Activated CD4-positive, alpha-beta T cell treated with anti-CD3 and anti-CD28 coated beads, Interleukin-2, amount 50 U/mL, for 24 hours (primary cell): ENCODE measurements at places on chromosomes 2 and 18.

GRCh38 chr2:121532347-121532766 is 1.7 kb downstream of the RNU4ATAC start:
- no peak for DNase-seq

GRCh38 chr2:34012715-34013302 is 413.7 kb upstream of the FAM98A start:
- DNase-seq: peak; percentile 2

- no peak for DNase-seq
These were observed 270.7 kb downstream of the ALK start for GRCh38 chr2:29650631-29651097.

DNA sequence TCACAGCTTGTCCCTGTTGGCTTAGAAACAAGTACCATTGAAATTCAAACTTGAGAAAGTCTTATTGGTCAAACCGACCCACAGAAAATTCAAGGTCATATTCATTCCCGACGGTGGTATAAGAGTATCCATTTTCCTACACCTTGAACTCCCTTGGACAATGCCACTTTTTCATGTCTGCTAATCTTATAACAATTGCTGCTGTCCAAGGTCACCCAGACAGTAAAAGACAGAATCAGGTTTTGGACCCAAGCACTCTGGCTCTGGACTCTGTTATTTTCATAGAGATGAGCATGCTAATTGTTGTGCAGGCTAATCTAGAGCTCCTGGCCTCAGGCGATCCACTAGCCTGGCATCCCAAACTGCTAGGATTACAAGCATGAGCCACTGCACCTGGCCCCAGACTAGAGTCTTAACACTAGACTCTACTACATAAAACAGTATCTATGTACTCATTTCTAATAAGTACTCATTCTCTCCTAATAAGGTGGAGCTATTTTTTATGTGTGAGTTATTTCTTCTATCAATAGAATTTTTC is 57.8 kb downstream of the C2orf76 start:
- no peak for DNase-seq

GRCh38 chr2:25677877-25678276 is 4.5 kb upstream of the DTNB start:
- no peak for DNase-seq

DNA sequence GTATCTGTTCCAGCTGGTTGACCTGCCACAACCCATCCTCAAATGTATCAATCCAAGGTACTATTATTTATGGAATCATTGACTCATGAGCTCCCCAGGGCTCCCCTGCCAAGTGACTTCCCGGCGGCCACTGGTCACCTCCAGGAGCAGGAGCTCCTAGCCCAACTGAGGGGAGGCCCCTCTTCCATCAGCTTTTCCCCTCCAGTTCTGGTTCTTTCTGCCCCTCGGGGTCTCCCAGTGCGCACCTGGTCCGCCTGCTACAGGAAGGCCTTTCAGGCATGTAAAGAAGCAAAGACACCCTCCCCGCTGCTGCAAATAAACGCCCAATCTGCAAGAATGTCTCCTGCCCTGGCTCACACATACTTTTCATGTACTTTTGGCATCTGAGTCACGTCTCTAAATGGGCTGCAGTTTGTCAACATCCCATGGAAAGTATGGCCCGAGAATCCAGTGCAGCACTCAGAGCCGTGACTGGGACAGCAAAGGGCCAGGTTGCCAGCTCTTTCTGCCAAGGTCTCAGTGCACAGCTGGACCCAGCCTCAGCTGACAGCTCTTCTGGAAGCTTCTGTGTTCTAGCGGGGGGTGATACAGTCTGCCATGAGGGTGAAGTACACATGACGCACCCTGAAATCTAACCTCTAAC is 41.4 kb downstream of the KLHL29 start:
- DNase-seq: no peak

DNA sequence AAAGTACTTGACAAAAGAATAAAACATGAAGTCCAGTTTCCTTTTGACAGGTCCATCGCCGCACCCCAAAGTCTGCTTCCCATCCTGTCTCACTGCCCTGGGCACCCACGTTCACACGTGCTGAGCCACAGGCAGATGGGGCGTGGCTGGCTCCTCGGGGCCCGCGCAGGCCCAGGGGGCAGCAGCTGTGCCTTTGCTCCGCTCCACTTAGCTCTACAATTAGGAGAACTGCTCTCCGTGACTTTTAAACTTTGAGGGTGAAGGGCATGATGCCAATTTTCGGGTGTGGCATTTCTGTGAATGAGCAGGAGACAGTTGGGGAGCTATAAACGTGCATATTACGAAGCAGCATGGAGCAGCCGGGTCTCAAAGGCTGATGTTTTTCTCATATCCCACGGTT is 152.4 kb downstream of the TDRD15 start:
- no peak for DNase-seq

DNA sequence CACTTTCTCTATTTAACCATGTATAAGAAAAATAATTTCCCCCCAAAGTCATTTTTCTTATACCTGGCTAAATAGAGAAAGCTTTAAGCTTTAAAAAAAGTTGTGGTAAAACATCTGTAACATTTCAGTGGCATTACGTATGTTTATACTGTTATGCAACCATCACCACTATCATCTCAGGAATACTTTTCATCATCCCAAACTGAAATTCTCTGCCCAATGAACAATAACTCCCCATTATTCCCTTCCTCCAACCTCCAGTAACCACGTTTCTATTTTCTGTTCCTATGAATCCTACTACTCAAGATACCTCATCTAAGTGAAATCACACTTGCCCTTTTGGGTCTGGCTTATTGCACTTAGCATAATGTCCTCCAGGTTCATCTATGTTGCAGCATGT is 1.7 kb upstream of the SLC3A1 start:
- DNase-seq: no peak

DNA sequence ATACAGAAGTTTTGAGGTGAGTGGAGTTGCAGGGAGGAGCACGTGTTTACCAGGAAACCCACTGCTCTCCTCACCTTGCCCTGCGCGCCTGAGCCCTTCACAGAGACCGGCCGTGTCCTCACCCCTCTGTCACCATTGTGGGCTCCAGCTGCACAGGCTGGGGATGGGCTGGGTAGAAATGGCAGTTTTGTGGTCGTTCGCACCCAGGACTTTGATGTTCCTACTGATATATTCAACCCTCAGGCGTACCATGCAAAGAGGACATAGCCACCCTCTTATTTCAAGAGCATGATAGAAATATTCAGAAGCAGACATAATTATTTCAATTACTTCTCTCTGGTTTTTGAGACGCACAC is 78.2 kb downstream of the GBX2 start:
- DNase-seq: no peak

- DNase-seq: no peak
These were observed 1783.2 kb upstream of the CELF4 start for GRCh38 chr18:39348757-39349156.

DNA sequence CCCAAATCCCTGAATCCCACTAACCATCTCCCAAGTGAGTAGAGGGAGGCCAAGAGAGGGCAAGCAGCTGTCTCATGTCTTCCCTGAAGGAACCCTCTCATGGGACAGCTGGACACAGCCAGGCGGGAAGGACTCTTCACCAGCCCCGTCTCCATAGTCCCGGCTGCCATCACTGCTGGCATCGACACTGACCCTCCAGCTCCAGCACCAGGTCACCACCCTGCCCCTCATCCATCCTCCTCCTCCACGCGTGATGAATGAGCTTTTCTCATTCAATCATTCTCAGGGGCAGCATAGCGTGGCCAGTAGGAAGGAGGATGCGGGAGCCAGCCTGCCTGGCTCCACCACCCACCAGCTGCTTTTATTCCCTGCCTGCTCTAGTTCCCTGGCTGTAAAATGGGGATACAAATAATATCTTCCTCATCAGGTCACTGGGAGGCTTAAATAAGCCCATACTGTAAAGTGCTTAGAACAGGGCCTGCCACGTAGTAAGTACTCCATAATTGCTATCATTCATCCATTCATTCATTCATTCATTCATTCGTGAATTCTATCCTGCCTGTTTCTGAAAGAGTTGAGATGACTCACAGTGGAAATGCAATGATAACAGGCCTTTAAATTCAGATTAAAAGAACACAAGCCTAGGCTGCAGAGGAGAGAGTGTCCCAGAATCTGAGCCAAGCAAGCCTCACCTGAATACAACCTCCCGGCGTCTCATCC is 30.5 kb upstream of the FOSL2 start:
- DNase-seq: no peak

- DNase-seq: no peak
These were observed 317.6 kb downstream of the LNPK start for GRCh38 chr2:175684466-175684865.

DNA sequence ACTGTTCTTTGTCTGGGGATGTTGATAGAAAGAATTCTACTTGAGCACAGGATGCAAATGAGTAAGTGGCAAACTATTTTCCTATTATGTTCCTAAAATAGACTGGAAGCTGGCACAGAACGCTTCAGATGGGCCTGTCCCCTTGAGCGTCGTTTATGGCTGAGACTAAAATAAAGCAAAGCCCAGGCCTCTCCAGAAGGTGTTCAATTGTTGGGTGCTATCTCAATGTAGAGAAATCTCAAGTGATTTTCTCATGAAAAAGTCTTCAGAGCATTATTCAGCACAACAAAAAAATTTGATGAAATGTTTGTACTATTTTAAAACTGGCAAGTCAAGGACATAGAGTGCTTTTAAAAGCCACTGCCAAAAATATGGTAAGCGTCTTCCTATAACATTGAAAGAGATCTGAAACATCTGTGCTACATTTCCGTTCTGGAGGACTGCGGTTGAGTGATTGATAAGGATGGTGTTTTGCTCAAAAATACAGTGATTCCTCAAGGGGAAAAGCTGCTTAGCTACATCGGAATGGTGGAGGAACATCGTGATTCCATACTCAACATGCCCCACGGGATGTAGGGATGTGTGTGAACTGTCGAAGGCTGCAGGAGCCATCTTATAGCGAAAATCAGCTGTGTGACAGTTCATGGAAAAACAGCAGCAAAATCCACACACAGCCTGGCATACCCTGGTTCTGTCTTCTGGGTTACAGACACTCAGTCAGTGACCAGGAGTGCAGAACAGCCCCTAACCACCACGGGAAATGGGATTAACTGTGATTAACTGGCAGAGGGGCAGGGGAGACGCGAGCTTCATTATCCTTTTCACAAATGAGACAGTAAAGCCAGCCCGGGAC is 10.4 kb upstream of the LRRFIP1 start:
- no peak for DNase-seq

DNA sequence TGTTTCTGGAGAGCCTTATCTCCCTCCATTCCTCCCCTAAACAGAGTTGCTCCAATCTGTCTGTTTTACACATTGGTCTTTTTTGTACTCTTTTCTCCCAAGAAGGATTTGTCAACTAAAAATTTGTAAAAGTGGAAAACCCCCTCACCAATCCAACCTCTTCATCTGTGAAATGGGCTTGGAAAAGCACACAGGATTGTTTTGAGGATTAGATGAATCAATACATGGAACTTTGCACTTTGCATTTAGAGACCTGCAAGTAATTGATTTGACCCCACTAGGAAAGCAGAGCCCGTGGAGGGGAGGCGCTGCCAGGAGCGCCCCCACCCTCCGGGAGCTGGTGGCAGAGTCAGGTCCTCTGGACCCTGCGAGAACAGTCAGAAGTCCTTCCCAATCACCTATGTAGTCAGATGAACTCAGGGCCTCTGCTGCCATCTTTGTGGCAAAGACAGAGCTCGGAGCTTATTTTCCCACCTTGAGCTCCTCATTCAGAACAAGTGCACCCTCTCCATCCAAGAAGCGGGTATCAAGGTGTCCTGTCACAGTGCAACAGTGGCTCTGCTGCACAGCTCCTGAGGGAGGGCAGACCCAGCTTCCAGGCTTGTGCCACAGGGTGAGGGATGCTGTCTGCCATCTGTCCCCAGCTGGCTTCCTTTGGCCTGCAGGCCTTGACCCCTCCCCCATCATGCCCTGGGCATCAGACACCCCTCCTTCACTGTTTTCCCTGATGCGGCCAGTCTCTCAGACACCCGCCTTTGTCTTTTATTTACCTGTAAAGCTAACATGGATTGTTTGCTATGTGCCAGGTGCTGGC is 1.7 kb upstream of the TMEM185B start:
- DNase-seq: no peak

- no peak for DNase-seq
These were observed 34.3 kb downstream of the PXDN start for GRCh38 chr2:1709946-1710560.

DNA sequence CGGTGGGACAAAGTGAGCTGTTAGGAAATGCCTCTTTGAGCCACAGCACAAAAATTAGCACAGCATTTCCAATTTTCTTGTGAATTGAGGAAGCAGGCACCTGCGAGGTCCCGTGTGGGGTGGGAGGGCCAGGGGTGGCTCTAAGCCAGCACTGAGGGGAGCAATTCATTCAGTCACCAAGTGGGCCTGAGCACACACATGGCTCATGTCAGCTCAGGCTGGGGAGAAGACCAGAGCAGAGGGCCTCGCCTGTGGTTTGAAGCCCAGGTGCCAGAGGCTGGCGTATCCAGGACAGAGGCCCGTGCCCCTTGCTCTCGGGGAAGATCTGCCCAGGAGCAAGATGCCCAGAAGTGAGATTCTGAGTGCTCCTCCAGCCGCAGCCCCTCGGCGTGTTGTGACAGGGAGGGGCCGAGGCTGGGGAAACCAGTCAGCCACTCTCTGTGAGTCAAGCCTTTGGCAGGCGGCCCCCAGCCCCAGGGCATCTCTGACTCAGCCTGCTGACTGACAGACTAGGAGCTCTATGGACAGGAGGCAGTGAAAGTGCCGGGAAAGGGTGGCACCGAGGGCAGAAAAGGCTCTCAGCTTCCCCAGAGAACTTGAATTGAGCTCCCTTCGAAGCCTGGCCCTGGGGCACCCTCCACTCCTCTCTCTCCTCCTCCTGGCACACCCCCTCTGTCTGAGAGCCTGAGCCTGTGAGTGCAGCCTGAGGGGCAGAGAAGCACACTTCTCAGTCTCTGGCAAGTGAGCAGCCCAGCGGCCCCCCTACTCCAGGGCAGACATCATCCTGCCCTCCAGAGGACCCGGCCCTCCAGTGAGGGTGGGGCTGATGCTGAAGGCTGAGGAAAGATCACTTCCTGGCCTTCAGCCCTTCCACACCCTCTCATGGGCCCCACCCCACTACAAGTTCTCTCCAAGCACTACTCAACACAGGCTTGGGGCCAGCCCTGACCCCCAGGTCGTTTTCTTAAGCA is 32.3 kb downstream of the CYP26B1 start:
- no peak for DNase-seq

- DNase-seq: no peak
These were observed 100.4 kb downstream of the LDLRAD4 start for GRCh38 chr18:13318731-13319501.

GRCh38 chr18:42617221-42617620 is 498.3 kb downstream of the RIT2 start:
- DNase-seq: no peak

- DNase-seq: no peak
These were observed 198.4 kb downstream of the BABAM2 start for GRCh38 chr2:28088970-28089369.
